Stimulated activated CD4-positive, alpha-beta T cell treated with anti-CD3 and anti-CD28 coated beads, Interleukin-1b, Interleukin-23, amount 100 ng/mL, for 24 hours (primary cell): ENCODE measurements at places on chromosomes 11 and 22.

DNA sequence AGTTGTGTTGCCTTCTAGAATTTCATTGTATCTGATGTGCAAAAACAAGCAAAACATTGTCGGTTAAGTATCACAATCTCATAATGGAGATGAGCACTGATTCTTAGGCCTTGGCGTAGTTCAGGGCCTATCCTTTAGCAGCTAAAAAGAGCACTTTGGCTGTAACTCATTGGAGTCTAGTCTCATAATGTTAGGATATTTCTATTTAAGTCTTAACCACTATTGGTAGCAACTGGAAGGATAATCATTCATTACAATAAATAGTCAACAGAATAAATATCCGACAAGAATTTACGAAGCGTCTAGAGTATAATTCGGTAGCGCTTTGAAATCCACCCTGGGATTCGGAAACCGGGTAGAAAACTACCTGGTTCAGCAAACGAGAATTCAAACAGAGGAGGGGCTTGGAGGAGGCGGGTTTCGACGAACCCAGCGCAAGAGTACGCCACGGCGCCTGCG is 461 bp upstream of the EED start:
- peak; percentile 82 for DNase-seq

DNA sequence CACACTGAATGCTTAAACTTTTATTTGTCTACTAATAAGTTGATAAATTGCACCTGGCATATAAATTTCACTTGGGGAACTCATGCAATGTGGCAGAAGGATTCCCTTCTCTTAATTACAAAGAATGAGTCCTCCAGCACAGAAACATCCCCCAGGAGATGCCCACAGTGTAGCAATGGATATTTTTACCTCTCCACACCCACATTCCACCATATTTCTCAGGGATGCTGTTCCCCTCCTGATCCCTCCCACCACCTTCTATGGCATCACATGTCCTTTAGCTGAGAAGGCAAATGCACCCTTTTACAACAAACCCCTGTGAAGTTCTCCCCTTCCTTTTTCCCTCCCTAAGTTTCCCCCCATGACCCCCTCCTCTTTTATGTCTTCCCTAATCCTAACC is 56.1 kb upstream of the UBASH3B start:
- no peak for DNase-seq

- no peak for DNase-seq
Measured at GRCh38 chr22:46240907-46241306, 9.2 kb downstream of the CDPF1 start.

DNA sequence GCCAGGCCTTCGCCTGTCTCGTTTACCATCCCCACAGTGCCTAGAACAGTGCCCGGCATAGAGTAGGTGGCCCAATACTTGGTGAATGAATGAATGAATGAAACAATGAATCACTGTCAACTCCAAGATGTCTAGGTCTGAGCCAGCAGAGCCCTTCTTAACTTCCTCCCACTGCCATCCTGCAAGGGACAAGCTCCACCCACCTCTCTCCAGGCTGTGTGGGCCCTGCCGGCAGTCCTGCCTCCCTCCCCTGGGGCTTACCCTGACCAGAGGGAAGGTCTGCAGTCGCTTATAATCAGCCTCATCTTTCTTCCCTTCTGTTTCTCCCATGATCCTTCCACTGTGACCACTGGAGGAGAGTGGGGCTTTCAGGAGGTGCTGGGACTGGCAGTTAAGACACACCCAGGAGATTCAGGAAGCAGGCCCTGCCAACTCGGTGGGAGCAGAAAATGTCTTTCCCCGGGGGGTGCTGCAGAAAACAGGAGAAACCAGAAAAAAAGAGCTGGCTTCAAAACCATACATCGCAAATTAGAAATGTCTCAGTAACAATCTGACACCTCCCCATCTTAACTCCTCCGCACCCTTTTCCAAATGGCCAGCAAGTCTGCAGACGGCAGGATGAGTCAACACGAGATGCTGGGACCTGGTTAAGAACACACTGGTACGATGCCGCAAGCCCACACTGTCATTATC is 11.4 kb downstream of the DNAL4 start:
- DNase-seq = no peak

GRCh38 chr11:30617762-30618161 is 31.6 kb upstream of the MPPED2 start:
- DNase-seq = no peak

- no peak for DNase-seq
Measured at GRCh38 chr11:70544774-70545609, 146.7 kb downstream of the CTTN start.
